Sigmoid colon (tissue), 7 donors: ENCODE measurements at places on chromosomes 12 and 14. TPM values are rescaled to one million over a fixed set of nuclear protein-coding genes. Genes with fewer than 3 reads are reported as not detected.

Gene NTF3
- total RNA-seq, result 0.95 TPM

Gene SPX
- not detected for total RNA-seq

Gene TEAD4
- total RNA-seq, result 3.8 TPM

Gene SERPINA6
- not detected for total RNA-seq

Gene VRK1
- 25.7 TPM for total RNA-seq

Gene ACSM4
- not detected for total RNA-seq

Gene RNASE7
- not detected for total RNA-seq

Gene HIP1R
- total RNA-seq, result 6.4 TPM

Gene YBX3
- 596 TPM for total RNA-seq

Gene MAP3K9
- 0.41 TPM for total RNA-seq

Gene CD69
- total RNA-seq, result 3.0 TPM

DNA sequence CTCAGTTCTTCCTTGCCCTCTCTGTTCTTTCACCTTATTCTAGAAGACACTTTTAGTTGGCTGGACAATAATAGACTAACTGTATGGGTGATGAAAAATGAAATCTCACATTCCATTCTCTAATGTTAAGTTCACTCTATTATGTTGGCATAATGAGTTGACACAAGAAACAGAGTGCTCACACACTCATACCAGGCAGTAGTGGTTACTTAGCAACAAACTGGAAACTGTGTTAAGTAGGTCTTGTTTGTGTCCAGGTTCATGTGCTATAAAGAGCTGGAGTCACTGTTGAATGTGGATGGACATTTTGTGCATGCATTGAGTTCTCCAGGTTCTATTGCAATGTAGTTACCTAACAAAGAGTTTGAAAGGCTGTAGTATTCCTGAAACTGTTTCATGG, 16.9 kb upstream of the PPP4R4 start:
- DNase-seq, result no peak

DNA sequence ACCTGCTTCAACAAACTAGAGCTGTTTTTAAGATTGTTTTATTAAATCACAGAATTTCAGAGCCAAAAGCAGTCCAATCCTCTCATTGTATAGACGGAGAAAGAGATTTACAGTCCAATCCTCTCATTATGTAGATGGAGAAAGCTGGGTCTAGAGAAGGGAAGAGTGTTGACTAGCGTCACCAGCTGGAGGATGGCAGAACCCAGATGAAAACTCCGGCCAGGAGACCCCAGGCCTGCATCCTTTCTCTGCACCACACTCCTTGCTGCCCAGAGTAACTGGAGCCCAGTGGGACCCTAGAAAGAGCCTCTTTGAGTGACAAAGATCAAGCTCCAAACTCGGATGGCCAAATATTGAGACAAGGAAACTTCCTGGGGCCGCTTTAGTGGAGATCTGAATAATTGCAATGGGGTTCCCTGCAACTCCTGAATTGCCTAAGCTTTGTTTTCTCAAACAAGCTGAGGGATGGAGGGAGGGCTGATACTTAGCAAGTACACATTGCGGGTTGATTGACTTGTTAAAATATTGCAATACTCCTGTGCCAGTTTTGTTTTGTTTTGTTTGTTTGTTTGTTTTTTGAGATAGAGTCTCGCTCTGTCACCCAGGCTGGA, 12.5 kb downstream of the AMDHD1 start:
- DNase-seq, result no peak

GRCh38 chr14:95046711-95047681, 110.3 kb downstream of the DICER1 start:
- peak; percentile 90 for DNase-seq

GRCh38 chr12:41106315-41106714, 81.8 kb upstream of the PDZRN4 start:
- DNase-seq, result no peak

GRCh38 chr12:67920413-67920812, 68.8 kb upstream of the IFNG-AS1 start:
- DNase-seq, result no peak

DNA sequence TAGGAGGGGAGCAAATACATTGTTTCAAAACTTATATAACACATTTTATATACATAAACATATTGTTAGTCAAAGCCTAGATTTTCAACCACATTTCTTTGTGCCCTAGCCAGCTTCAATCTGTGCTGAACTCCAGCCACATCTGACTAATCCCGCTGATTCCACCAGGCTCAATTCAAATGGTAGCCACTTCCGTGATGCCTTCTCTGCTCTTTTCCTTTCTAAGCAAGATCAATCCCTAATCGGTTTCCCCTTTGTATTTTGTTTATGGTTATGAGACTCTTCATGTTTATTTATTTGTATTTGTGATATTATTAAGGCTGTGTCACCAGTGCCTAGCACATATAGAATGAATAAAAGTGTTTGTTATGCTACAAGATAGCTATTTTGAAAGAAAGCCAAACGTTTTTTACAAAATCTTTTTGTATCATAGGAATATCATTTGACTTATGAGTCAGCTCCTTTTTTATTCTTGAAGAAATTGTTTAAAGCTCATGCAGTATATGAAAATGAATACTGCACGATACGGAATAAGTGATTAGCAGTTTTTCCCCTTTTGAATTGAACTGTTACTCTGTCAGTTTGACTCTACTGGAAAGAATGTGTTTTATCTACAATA, 110.2 kb downstream of the PLEKHA5 start:
- no peak for DNase-seq

DNA sequence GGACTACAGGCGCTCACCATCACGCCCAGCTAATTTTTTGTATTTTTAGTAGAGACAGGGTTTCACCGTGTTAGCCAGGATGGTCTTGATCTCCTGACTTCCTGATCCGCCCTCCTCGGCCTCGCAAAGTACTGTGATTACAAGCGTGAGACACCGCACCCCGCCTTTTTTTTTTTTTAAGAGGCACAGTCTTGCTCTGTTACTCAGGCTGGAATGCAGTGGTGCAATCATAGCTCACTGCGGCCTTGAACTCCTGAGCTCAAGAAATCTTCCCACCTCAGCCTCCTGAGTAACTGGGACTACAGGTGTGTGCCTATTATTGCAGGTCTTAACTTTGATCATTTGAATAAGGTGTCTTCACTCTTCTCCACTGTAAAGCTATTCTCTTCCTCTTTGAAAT, 5.3 kb upstream of the GLTP start:
- no peak for DNase-seq

- no peak for DNase-seq
Measured at GRCh38 chr12:65956056-65956738, 131.9 kb downstream of the HMGA2 start.

- DNase-seq, result no peak
Measured at GRCh38 chr14:74616507-74616906, 4.5 kb upstream of the LTBP2 start.

- DNase-seq, result peak; percentile 82
Measured at GRCh38 chr14:44961151-44961553, 595 bp downstream of the KLHL28 start.

DNA sequence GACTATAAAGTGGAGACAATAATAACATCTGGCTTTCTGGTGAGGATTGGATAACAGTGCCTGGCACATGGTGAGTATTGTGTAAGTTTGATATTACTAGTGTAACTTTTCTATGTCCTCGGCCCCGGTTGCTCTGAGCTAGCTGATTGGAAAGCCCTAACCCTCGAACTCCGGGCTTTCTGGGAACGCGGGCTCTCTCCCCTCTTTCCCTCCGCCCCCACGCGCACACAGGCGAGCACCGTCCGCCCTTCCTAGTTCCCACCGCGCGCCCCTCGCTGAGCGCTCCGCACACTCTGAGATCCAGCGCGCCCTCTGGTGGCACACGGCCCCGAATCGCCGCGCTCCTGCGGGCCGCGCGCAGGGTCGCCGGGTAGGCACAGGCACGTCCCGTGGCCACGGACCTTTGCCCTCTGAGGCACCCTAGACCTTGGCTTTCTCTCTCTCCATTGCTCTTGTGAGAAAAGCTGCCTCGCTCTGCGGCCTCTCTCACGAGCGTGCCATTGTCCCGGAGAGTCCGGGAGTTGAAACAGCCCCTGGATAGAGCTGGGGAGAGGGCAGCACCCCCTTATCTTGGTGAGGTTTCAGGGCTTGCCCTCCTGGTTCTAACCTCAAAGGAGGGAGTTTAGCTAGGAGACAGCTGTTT, 23.2 kb upstream of the ESRRB start:
- DNase-seq, result no peak

- no peak for DNase-seq
Measured at GRCh38 chr12:15726027-15726877, 62.9 kb downstream of the EPS8 start.

GRCh38 chr12:97471194-97471593, 8.6 kb downstream of the RMST start:
- DNase-seq, result no peak

- no peak for DNase-seq
Measured at GRCh38 chr12:75905922-75906321, 125.7 kb downstream of the PHLDA1 start.

- no peak for DNase-seq
Measured at GRCh38 chr12:80838708-80839107, 99.0 kb downstream of the LIN7A start.

DNA sequence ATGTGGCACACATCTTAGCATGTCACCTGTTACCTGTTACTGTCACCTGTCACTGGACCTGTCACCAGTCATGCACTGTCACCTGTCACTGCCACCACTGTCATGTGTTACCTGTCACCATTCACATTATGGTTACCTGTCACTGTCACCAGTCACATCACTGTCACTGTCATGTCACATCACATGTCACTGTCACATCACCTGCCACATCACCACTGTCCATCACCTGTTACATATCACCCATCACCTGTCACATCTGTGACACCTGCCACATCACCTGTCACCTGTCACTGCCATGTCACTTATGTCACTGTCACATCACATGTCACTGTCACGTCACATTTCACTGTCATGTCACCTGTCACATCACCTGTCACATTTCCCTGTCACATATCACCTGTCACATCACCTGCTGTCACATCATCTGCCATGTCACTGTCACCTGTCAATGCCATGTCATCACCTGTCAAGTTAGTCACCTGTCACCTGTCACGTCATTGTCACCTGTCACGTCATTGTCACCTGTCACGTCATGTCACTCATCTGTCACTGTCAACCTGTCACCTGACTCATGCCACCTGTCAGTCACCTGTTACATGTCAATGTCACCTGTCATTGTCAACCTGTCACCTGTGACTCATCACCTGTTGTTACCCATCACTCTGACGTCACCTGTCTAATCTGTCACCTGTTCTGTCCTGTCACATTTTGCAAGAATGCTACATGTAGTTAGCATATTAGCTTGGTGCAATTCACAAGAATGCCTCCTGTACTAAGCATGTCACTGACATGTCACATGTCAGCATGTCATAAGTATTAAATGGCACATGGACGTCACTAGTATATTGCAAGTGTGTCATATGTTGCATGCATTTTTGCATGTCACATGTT, 29.0 kb upstream of the TESC start:
- no peak for DNase-seq

- no peak for DNase-seq
Measured at GRCh38 chr14:80780500-80780899, 161.0 kb downstream of the CEP128 start.

DNA sequence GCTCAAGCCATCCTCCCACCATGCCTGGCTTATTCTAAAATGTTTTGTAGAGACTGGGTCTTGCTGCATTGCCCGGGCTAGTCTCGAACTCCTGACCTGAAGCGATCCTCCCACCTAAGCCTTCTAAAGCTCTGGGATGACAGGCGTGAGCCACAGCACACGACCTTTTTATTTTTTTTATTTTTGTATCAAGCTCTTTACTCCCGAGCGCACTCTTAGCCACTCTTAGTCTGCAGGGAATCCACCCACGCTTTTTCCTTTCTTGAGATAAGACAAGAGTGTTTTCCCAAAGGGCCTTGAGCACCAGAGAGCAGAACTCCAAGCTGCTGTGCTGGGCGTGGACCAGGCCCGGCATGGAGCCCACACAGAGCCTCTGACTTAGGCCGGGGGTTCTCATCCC, 23.4 kb downstream of the MAP1LC3B2 start:
- DNase-seq, result no peak

DNA sequence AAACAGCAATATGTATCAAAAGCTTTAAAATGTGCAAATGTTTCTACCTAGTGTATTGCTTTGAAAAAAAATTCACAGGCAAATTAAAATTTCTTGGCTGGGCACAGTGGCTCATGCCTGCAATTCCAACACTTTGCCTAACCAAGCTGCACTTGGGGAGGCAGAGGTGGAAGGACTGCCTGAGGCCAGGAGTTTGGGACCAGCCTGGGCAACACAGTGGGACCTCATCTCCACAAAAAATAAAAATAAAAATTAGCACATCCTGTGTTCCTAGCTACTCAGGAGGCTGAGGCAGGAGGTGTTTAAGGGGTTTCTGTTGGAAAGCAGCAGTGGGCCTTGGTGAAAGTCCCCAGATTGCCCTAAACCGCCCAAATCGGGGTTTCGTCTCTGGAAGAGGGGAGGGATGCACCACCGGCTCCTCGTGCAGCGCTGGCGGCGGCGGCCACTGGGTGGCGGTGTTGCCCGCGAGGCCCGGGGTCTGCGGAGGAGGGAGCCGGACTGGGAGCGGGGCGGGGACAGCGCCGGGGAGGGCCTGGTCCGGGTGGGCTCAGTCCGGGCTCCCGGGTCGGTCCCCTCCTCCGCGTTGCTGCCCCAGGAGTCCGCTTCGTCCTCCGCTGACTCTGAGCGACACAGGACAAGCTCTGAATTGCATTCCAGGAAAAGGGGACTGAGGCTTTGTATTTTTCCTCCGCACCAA, 265.6 kb downstream of the AACS start:
- DNase-seq, result peak; percentile 73

DNA sequence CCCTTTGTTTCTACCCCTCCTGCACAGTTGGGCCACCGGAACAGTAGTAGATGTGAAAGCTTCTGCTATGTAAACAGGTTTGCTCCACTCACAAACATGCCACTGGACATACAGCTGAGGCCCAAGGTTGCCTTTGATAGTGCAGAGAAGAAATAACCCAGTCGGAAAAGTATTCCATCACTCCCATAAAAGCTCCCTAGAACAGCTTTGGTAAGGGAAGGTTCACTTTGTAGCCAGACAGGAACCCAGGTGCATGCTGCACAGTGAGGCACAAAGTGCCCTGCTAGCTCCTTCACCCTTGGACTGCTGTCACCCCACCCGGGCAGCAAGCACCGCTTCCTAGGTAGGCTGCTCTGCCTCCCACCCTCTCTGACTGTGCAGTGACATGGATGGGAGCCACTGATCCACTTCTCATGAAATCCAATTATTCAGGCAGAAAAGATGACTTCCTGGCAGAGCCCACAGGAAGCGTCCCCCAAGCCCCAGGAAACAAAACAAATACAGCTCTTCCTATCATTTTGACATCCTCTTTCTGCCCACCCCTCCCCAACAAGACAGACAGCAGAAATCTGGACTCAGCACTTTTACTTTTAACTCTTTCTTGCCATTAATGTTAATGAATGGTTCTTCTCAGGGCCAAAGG, 100.2 kb downstream of the SRGAP1 start:
- no peak for DNase-seq
